Lower leg skin (tissue), 4 donors: ENCODE measurements at places on chromosomes 1 and 21. TPM values are rescaled to one million over a fixed set of nuclear protein-coding genes. Genes with fewer than 3 reads are reported as not detected.

Gene SH2D5
- 0.13 TPM for total RNA-seq

Gene PKP1
- total RNA-seq = 1,274 TPM

GRCh38 chr1:109199710-109200109 is 14.0 kb upstream of the SARS1 start:
- no peak for DNase-seq

- no peak for DNase-seq
Observed at GRCh38 chr1:64986903-64987871, 20.8 kb upstream of the JAK1 start.

DNA sequence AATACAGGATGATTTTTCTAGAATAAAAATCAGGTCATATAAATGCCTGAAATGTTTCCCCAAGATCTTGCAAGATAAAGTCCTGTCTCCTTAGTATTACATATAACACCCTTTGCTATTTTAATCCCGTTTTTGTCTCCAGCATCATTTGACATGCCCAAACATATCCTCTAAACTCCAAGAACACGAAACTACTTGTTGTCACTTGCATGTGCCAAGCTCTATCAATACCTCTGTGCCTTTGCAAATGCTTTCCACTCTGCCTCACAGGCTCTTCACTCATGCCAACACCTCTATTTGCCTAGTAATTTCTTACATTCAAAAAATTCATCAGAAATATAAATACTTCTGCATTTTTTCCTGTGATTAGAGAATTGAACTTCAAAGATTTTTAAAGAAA is 37.9 kb downstream of the LRRIQ3 start:
- DNase-seq = no peak

DNA sequence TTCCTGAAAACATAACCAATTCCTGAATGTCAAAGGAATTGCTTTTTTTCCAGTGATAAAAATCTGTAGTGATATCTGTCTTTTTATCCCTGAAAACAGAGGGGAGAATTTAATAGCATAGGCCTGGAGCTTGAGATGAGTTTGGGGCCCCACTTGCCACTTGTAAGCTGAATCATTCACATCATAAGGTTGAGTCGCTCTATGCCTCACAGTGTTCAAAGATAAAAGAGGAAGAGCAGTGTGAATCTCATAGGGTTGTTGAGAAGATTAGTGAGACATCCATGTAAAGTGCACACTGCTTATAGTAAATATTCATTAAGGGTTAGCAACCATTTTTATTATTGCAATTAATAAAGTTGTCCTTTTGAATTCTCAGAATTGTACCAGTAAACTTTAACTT is 271.3 kb downstream of the DNM3 start:
- DNase-seq = no peak

DNA sequence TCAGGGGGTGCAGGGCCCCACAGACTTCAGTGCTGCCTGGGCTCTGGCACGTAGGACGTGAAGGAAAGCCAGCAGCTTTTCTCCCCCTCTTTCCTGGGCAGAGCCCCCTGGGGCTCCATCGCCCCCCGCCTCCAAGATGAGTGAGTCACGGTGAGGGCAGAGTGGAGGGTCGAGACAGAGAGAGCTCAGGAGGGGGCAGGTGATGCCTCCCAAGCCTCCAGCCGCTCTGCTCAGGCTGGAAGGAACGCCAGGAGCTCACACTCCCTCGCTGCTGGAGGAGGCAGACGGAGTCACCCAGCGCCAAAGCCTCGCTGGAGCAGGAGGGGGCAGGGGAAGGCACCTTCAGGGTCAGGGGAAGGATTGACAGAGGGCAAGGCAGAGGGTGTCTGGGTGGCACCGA is 119.5 kb downstream of the CASZ1 start:
- no peak for DNase-seq
